ENCODE measurements at places on chromosomes 2 and 18.
A peak's percentile ranks its signal among the peaks of the same experiment; 100 is the strongest.

GRCh38 chr2:122639711-122640110 is 884.3 kb downstream of the TSN start:
- no peak for DNase-seq

DNA sequence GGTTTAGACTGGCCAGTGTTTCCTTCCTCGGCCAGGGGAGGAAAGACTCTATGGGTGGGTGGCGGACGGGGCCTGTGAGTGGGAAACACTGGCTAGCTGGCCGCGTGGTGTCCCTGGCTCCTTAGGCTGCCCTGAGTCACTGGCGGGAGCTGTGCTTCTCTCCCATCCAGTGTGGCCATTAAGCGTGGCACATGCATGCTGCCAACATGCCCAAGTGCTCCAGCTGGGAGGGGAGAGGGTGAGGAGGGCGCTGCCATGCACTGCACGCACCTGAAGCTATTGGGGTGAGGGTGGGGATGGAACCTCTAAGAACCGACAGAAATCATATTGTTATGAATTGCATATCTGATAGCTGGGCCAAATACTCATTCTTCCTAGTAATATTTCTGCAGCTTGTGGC is 270.8 kb downstream of the CALCRL start:
- DNase-seq, result no peak

- no peak for DNase-seq
Measured at GRCh38 chr2:66439812-66440542, 5.1 kb downstream of the MEIS1 start.

GRCh38 chr2:36731941-36732672 is 35.6 kb downstream of the VIT start:
- DNase-seq, result no peak

DNA sequence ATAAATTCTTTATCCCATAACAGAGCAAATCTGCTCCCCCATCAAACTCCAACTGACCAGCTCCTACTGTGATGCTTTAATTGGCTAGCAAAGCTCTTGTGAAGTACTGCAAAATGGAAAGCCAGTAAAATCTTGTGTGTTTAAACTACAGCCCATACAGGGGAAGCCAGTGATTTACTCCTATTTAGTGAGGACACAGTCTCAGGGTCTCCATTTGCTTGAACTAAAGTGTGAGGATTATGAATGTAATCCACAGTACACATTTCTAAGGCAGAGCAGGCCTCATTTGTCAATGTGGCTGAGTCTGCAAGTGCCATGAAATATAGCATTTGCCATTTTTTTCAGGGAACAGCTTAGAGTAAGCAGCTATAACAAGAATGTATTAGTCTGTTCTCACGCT is 259.3 kb downstream of the PIEZO2 start:
- no peak for DNase-seq

- DNase-seq, result no peak
Measured at GRCh38 chr2:21543630-21544029, 419.9 kb downstream of the TDRD15 start.

DNA sequence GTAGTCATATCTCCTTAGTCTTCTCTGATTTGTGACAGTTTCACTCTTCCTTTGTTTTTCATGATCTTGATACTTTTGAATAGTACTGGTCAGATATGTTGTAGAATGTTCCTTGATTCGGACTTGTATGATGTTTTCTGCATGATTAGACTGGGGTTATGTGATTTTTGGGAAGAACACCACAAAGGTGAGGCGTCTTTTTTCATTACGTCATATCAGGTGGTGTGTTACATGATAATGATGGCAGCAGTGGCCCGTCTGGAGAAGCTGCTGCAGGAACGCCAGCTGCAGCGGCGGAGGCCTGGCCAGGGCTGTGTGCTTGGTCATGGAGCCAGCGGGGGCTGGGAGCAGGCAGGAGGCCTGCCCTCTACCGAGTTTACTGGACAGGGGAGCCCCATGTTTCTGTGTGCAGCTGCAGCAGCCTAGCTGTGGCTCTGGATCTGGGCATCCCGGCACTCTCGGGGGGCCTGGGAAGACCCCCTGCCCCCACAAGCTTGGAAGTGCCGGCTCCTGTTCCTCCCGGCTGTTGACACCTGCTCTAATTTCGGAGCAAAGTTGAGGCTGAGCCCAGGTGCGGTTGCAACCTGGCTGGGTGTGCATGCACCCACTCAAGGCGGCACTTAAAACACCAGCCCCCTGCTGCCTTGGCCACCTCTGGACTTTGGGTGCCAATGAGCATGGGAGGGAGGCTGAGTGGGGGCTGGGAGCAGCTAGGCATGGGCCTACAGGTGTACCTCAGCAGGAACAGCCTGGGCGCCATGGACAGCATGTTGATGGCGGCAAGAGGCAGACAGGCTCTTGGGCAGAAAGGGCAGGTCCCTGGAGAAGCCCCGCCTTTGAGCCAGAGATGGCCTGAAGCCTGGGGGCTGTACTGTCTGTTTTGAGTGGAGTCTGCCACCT is 26.1 kb downstream of the SLC4A10 start:
- DNase-seq, result no peak

- DNase-seq, result peak; percentile 28
Measured at GRCh38 chr18:3209859-3210569, 9.8 kb downstream of the MYOM1 start.

GRCh38 chr2:105382177-105382576 is 16.7 kb downstream of the FHL2 start:
- no peak for DNase-seq

- DNase-seq, result no peak
Measured at GRCh38 chr2:128799730-128800129, 481.1 kb upstream of the HS6ST1 start.

GRCh38 chr18:35502052-35502451 is 4.3 kb upstream of the INO80C start:
- no peak for DNase-seq

DNA sequence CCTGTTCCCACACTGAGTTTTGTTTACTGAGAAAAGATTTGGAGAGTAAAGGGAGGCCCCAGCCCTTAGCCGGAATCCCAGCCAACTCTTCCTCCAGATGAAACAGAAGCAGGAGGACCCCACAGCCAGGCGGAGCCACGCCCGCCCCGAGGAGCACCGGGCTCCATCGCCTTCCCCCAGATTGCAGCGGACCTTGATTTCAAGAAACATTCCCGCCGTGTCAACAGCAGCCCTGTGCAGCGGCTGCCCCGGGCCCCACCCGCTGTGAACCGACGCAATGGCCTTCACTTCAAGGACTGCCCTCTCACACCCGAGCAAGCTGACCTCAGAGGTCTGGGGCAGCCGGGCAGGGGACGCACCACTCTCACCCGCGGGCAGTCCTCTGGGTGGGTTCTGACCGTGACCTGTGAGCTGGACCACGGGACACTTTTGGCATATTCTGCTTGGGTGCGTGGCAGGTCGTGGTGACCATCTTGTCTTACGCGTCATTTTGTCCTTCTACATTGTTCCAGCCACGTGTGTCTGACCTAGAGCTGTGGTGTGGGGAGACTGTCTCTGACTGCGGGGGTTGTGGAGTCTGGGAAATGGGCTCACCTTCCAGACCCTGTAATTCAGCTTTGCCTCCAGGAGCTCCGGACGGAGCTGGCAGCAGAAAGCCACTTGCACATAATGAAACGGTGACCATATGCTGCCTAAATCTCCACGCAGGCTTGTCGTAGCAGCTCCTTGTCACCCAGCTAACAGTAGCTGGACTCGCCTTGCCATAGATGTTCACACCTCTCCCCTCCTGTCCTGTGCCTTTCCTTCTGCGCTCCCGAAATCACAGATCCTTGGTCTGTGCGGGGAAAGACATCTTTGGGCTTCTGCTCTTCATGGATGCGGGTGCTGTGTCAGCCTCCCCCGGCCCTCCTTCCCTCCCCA is 32.0 kb upstream of the INHBB start:
- DNase-seq, result no peak

GRCh38 chr2:30758191-30758651 is 49.0 kb downstream of the CAPN13 start:
- no peak for DNase-seq

DNA sequence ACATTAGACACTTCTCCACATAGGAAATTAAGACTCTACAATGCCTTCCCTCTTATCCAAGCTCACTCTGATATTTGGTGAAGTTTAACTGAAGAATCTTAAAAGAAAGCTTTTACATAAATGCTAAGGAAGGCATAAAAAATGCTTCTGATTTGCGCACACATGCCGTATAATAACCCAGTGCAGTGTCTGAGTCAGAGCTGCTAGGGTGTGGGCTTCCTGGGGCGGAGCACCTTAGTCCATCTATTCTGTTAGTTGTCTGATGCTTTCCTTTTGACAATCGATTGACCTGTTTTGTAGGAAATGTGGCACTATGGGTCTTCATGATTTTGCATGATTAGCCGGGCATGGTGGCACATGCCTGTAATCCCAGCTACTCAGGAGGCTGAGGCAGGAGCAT is 231.5 kb downstream of the AFF3 start:
- no peak for DNase-seq

- no peak for DNase-seq
Measured at GRCh38 chr18:51069885-51070284, 39.9 kb downstream of the SMAD4 start.

DNA sequence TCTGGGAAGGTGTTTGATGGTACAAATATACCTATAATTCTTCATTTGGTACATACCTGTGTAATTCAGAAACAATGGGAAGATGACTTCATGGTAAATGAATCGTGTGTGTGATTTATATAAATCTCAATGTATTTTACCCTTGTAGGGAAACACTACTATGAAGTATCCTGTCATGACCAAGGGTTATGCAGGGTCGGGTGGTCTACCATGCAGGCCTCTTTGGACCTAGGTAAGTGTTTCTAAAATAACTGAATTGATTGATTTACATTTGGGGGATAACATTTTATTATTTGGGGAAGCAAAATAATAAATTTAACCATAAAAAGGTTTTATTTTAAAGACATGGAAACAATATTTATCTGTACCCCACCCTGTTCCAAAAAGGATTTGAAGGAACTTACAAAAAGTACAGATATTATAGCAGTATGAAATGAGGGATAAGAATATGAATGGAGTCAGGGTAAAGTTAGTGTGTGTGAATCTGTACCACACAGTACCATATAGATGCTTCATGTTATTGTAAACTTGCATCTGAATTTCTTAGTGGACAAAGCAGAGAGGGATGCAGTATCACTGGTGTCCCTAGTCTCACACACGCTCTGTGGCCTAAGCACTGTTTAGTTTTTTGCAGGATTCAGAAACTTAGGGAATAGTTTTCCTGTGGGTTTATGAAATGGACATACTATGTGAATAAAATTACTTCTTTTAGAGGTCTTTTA is 11.5 kb downstream of the DDX1 start:
- DNase-seq, result no peak

- DNase-seq, result no peak
Measured at GRCh38 chr18:79962311-79962710, 2.1 kb upstream of the HSBP1L1 start.

GRCh38 chr2:153387203-153387602 is 91.4 kb downstream of the RPRM start:
- DNase-seq, result no peak

- no peak for DNase-seq
Measured at GRCh38 chr2:7845332-7845731, 836.5 kb upstream of the ID2 start.

- no peak for DNase-seq
Measured at GRCh38 chr2:63066838-63067237, 16.2 kb downstream of the OTX1 start.

GRCh38 chr2:38666556-38666910 is 619 bp downstream of the GALM start:
- peak; percentile 20 for DNase-seq

DNA sequence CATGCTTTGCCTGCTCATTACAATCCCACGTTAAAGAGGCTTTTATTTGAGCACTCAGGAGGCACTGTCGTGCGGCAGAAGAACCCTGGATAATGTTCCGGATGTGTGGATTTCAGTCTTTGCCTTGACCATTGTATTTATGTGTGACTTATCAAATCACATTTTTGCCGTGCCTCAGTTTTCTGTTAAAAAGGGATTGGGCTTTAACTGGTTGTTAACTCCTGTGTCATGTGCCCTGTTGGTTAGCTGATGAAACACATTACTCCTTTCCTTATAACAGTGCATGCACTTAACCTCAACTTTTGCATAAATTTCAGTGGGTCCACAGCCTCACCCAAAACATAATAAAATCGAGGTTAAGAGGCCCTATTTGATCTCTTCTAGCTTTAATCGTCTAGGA is 52.7 kb downstream of the NAB1 start:
- DNase-seq, result no peak

GRCh38 chr18:78099979-78100588 is 850.4 kb downstream of the GALR1 start:
- DNase-seq, result no peak

- DNase-seq, result no peak
Measured at GRCh38 chr18:74286106-74286855, 5.5 kb downstream of the CYB5A start.

- DNase-seq, result no peak
Measured at GRCh38 chr2:138137949-138138348, 173.7 kb downstream of the HNMT start.

GRCh38 chr2:47695800-47696477 is 87.0 kb upstream of the MSH6 start:
- DNase-seq, result no peak

GRCh38 chr2:197208841-197209240 is 101.7 kb downstream of the ANKRD44 start:
- no peak for DNase-seq

DNA sequence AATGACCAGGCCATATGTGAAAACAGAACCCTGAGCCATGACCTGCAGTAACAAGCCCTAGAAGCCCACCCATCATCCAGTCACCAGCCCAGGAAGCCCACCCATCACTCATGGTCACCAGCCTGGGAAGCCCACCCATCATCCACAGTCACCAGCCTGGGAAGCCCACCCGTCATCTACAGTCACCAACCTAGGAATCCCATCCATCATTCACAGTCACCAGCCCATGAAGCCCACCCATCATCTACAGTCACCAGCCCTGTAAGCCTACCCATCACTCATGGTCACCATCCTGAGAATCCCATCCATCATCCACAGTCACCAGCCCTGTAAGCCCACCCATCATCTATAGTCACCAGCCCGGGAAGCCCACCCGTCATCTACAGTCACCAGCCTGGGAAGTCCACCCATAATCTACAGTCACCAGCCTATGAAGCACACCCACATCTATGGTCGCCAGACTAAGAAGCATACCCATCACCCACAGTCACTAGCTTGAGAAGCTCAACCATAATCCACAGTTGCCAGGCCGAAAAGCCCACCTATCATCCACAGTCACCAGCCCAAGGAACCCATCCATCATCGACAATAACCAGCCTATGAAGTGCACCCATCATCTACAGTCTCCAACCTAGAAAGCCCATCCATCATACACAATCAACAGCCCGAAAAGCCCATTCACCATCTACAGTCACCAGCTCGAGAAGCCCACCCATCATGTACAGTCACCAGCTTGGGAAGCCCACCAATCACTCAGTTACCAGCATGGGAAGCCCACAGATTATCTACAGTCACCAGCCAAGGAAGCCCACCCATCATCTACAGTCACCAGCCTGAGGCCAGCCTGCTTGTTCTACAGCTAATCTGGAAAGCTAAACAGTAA is 91.9 kb downstream of the TWIST2 start:
- no peak for DNase-seq

DNA sequence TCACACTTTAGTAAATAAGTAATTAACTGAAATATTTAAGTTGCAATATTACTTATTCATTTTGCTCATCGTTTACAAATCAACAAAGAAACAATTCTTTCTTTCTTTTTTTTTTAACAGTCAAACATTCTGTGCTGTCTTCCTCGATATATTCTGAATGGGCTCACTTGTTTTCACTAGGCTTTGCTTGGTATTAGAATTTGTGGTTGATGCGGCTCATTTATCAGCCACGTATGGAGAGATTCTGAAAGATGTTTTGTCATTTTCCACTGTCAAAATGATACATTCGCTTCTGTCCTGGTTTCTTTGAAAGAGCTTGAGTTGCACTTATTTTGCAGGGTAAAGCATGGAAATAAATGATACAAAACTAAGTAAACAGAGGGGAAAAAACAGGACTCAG is 323.7 kb downstream of the LRRTM1 start:
- DNase-seq, result no peak

- no peak for DNase-seq
Measured at GRCh38 chr2:158116936-158117335, 15.3 kb downstream of the UPP2 start.

Measured in activated T-cell treated with anti-CD3 and anti-CD28 coated beads, Interleukin-2, amount 50 U/mL, for 72 hours (primary cell).